CD4-positive, alpha-beta T cell treated with Interleukin-12 subunit alpha and Interleukin-12 subunit beta, for 1 hour (primary cell): ENCODE measurements at places on chromosomes 11 and 22.

DNA sequence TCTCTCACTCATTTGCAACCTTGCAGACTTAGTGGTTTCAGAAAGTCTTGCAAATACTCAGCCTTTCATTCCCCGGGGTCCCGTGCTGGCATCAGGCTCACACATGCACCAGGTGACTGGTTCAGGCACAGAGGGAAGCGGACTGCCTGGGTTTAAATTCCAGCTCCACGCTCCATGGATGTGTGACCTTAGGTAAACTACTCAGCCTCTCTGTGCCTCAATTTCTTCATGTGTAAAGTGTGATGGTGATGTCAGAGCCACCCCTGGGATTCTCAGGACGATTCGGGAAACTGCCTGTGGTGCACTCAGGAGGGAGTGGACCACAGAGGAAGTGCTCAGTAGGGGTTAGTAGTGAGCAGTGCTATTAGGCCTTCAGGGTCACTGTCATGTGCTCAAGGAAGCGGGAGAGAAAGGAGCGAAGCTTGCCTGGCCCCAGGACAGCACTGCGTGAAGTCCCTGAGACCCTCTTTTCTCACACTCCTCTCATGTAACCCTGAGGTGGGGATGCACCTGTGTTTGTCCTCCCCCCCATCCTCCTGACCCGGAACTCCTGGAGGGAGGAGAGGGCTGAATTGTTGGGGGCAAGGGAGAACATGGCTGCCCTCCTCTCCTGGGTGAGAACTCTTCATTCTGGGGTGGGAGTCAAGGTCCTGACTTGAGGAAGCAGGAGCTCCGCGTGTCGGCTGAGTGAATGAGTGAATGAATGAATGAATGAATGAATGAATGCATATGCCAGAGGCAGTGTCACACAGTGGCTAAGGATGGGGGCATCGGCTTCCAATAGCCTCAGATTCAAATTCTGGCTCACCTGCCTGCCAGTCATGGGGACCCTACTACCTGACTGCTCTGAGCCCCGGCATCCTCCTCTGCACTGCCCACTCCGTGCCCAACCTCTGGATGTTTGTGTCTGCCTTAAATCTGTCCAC lies 14.4 kb upstream of the UPK3A start:
- no peak for DNase-seq

GRCh38 chr22:37273846-37274225 lies 8.5 kb upstream of the CYTH4 start:
- DNase-seq: no peak

- no peak for DNase-seq
These were observed 26.0 kb downstream of the PARVA start for GRCh38 chr11:12403122-12403996.

DNA sequence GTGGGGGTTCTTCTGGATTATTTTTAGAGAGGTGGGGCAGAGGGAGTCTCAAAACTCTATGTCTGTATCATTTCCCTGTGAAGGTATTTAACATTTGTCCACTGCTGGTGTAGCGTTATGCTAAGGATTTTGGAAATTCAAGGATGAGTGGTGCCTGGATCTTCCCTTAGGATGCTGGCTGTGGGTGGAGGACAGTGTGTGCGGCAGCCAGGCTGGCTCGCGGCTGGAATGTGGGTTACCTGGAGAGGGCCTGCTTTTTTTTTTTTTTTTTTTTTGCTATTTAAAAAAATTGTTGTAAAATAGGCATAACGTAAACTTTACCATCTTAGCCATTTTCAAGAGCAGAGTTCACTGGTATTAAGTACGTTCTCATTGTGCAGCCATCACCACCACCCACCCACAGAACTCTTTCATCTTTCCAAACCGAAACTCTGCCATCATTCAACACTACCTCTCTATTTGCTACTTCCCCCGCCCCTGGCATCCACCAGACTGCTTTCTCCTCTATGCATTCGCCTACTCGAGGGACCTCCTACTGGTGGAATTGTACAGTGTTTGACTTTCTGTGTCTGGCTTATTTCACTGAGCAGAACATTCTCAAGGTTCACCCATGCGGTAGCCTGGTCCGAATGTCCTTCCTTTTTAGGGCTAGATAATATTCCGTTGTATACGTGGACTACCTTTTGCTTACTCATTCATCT lies 67.1 kb downstream of the PARVB start:
- DNase-seq: peak; percentile 29

- no peak for DNase-seq
These were observed 113.2 kb downstream of the NECTIN1 start for GRCh38 chr11:119615882-119616196.

- DNase-seq: peak; percentile 33
These were observed at the start of gene PRSS23 for GRCh38 chr11:86800076-86800959. Gene PRSS23, plus strand, starts transcription at chr11:86800542. Its CDS starts 7,102 bp downstream, at chr11:86807644.

DNA sequence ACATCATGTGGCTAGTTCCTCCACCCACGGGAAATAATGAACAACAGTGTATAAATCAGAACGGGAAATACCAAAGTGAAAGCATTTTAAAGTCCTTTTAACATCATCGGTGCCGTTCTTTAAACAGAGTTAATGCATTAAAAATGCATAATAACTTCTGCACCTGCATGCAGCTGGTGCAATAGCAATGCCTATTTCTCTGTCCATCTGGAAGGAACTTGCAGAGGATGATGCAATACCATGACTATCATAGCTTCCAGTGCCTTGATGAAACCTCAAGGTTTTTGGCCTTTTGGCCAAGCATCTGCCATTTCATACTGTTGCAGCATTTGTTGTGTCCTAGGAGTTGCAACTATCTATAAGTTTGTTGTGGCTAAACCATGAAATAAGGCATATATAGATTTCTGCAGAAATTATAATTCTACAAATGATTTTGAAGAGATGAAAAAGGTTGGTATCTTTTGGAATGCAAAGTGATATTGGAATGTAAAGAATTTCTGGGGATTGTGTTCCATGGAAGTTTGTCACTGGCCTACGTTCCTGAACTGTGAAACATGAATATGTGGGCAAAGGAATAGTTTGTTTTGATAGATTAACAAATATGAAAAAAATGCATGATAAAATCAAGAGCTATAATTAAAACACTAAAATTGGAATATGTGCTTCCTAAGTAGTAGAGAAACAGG lies 9.8 kb upstream of the EIF3F start:
- no peak for DNase-seq

- no peak for DNase-seq
These were observed 9.5 kb downstream of the SLC16A8 start for GRCh38 chr22:38074181-38075104.

DNA sequence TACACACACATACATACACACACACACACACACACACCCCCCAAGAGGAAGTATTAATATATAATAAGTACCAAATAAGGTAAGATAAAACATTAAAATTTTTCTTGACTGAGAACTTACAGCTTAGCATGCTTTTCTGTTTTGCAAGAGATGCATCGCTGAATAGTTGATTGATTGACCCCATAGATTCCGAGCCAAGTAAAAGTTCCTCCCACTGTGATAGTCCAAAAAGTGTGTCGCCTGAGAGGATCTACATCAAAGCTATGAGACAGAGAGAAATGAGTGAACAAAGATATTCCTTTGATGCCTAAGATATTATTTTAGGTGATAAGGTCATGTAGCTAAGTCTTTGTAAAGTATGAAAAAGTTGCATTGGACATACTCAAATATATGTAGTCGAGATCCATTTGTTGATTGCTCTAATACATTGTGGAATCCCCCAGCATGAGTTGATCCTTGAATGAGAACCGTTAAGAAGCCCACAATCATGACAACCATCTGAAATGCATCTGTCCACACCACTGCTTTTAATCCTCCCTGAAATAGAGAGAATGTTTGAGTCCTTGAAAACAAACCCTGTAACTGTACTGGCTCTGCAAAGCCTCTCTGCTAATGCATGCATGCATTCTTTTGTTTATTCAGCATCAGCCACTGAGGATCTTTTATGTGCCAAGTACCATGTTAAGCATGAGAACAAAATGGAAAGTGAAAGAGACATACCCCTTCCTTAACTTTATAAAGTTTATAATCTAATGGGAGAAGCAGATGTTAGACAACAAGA lies 18.3 kb downstream of the SLC5A12 start:
- no peak for DNase-seq

GRCh38 chr11:44755556-44756523 lies 29.1 kb downstream of the TSPAN18 start:
- no peak for DNase-seq

GRCh38 chr22:36383110-36383581 lies 4.6 kb downstream of the MYH9 start:
- peak; percentile 74 for DNase-seq

GRCh38 chr11:127118811-127119210 lies 118.2 kb upstream of the KIRREL3 start:
- DNase-seq: no peak

DNA sequence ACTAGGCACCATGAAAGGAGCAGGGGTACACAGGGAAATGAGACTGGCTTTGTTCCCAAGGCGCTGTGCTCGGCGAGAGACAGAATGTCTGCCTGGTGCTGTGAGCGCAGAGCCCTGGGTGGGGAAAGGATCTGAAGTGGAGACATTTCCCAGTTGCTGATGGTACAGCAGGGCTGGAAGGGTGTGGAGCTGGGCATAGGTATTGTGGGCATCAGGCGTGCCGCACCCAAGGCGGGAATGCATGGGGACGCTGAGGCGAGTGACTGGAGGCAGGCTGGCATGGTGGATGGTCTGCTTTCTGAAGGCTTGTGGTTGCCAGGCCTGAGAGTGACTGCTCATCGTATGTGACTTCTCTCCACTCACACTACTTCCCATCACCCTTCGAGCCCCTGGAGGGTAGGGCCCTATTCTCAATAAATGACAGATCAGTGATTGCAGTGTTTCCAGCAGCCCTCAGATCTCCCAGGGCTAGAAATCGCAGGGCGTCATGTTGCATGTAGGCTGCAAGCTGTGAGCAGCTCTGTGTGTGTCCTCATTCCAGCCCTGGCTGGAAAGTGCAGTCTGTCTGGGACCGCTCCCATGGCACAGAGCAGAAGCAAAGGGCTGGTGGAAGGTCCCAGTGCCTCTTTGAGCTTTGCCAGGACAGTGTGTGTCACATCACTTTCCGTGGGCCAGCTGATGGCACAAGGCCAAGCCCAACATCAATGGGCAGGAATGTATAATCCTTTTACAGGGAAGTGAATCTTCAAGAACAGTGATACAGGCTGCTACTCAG lies 67.7 kb downstream of the TBC1D22A start:
- no peak for DNase-seq

DNA sequence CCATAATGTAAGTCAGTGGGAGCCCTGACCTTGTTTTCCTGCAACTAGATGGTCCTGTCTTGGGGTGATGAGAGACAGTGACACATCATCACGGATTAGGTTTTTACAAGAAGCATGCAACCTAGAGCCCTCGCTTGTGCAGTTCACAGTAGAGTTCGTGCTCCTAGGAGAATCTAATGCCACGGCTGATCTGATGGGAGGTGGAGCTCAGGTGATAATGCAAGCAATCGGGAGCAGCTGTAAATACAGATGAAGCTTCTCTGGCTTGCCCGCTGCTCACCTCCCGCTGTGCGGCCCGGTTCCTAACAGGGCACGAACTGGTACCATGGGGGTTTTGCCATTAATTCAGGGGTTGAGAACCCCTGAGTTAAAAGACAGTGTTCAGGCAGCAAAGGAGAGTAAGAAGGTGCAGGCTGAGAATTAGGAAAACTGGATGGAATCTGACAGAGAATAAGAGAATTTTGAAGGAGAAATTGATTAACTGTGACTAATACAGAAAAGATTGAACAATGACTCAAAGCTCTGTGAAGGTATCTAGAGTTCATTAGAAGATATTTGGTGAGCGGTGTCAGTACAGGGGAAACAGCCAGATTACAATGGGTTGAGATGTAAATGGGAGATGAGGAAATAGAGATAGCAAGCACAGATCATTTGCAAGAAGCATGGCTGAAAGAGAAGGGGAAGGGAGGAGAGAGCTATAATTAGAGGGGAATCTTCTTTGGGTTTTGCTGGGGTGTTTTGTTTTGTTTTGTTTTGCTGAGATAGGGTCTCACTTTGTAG lies 21.0 kb downstream of the WEE1 start:
- DNase-seq: no peak

DNA sequence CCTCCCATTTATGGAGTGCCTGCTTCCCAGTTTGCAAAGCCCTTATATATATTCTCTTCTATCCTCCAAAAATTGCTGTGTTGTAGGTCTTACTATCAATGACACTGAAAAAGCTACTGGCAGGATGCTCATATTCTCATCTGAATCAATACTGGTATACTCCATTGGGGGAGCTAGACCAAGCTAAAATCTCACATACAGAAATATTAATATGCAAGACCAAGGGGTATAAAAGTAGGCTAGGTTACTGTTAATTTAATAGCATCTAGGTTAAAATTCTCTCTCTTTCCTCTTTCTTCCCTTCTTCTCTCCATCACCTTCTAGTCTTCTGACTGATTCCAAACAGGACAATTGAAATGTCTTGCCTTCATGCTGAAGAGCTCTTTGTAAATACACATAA lies 17.1 kb upstream of the BDNF start:
- DNase-seq: no peak

- DNase-seq: no peak
These were observed 390.0 kb downstream of the AASDHPPT start for GRCh38 chr11:106467501-106467900.

DNA sequence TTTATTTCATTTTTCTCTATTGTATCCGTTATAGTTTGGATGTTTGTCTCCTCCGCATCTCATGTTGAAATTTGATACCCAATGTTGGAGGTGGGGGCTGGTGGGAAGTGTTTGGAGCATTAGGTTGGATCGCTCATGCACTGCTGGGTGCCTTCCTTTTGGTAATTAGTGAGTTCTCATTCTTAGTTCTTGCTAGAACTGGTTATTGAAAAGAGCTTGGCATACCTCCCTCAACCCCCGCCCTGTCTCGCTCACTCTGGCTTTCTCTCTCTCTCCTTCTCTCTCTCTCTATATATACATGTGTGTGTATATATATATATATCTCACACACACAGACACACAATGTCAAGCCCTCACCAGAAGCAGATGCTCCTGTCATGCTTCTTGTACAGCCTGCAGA lies 978.7 kb downstream of the DLG2 start:
- DNase-seq: no peak

DNA sequence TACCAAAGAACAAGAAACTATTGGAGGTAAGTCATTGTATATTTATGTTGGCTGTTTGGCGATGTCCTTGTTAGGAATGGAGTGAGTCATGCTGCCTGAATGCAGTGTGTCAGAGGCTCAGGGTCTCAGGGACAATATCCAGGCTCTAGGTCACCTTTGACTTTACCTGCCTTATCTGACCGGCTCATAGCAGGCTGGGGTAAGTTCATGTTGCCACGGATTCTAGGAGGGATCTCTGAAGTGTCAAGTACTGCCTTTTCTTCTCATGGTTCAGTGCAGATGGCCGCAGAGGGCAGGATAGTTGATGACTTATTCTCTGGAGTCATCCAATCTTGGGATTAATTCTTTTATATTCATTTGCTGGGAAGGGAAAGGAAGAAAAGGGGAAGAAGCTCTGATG lies 53.2 kb downstream of the SPON1 start:
- no peak for DNase-seq

- no peak for DNase-seq
These were observed 925.0 kb upstream of the CHORDC1 start for GRCh38 chr11:91147885-91148284.
